ENCODE measurements at places on chromosomes 11 and 22.

DNA sequence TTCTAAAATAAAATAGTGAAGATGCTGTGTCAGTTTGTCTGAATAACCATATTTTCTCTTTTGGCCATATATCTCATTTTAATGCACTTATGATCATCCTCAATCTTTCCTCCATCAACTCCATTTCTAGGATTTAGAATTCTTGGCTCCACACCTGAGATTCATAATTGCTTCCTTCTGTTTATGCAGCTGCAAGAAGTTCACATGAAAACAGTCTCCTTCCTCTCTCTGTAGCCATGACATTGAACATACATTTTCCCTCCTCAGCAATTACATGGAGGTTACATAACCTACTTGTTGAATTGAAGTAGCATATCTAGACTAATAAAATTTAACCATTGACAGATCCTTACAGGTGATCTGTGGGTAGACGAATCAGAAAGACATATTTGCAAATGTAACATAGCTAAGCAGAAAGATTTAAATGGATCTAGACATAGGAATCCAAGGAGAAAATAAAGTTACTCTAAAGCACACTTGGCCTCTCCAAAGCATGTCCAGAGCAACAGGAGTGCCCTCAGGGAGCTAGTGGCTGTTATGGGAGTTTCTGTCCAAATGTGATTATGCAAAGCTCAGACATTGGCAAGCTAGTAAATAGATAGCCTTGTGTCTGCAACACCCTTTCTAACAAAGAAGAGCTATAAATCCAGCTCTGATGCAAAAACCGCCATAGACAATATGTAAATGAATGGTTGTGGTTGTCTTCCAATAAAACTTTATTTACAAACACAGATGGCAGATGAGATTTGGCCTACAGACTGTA, 119.9 kb upstream of the MPPED2 start:
- DNase-seq: no peak

- no peak for DNase-seq
Measured at GRCh38 chr11:83011333-83012167, 60.1 kb downstream of the RAB30 start.

- DNase-seq: no peak
Measured at GRCh38 chr11:22785251-22785650, 44.4 kb downstream of the SVIP start.

GRCh38 chr11:86047275-86047991, 21.5 kb downstream of the PICALM start:
- DNase-seq: no peak

GRCh38 chr11:3969613-3970012, 114.1 kb downstream of the STIM1 start:
- no peak for DNase-seq

DNA sequence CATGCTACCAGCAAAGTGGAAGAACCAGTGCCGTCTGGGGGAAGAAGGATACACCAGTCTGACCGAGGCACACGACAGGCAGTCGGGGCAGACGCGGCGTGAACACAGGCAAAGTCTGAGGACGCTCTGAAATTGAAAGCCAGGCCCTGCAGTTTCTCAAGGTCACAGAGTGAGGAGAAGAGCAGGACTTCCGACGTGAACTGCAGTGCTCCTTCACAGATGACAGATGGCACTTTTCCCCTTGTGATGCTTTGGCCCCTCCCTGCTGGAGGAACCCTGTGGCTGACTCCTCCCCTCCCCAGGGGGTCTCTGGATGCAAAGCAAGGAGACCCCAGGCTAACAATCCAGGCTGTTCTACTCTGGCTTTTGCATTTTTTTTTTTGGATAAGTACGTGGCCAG, 19.6 kb upstream of the JAM3 start:
- DNase-seq: no peak

DNA sequence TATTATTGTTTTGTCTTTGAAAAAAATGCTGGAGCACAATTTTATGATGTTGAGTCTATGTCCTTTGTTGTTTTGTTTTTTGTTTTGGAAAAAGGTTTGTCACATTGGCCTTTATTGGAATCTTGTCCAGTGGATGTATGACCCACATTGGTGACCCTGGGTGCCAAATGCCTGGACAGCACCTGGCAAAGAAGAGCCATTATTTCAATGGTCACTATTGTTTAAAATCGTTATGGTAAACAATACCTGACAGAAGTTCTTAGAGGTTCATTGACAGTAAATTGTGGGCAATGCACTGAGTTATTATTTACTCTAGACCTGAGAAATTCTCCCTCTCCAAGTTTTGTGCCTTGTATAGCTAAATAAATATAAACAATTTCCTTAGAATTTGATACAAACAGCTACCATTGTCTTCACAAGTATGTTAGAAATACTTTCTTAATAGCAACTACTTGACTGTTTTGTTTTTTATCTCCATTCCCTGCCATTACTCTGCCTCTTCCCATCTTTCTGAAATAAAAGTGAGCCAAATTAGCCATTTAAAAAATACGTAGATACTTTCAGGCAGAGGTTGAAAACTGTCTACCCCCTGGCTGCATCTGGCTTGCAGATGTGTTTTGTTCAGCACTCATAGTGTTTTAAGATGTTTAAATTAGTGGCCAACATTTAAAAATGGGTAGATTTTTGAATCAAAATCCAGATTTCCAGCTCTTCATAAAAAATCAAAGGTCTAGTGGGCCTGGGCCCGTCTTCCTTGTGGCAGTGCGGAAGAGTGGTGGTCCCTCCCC, 39.9 kb downstream of the BMAL1 start:
- no peak for DNase-seq

DNA sequence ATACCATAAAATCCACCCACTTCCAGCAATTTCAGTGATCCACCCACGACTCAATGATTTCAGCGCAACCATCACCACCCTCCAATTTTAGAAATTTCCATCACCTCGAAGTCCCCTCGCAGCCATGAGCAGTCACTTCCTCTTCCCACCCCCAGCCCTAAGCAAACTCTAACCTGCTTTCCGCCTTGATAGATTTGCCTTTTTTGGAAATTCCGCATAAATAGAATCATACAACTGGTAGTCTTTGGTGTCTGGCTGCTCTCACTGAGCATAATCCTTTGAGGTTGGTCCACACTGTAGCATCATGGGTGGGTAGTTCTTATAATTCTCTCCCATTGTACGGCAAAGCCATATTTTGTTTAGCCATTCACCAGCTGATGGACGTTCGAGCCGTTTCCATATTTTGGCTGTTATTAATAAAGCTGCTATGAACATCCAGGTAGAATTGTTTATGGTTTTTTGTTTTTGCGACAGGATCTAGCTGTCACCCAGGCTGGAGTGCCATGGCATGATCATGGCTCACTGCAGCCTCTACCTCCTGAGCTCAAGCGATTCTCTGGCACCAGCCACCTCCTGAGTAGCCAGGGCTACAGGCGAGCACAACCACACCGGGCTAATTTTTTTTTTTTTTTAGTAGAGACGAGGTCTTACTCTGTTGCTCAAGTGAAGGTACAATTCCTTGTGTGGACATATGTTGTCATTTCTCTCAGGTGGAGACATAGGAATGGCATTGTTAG, 16.0 kb downstream of the PIM3 start:
- no peak for DNase-seq
